ENCODE measurements at places on chromosomes 2 and 18. TPM values are rescaled to one million over a fixed set of nuclear protein-coding genes. Genes with fewer than 3 reads are reported as not detected.

Gene RHBDD1
- 26.1 TPM for total RNA-seq

Gene EN1
- total RNA-seq: 9.5 TPM

Gene TMEM178A
- total RNA-seq: 1.6 TPM

Gene SMC6
- total RNA-seq: 6.5 TPM

Gene GULP1
- 11.3 TPM for total RNA-seq

Gene ABCB11
- total RNA-seq: not detected

Gene GKN2
- not detected for total RNA-seq

Gene ITPRIPL1
- 0.77 TPM for total RNA-seq

Gene ST6GAL2
- not detected for total RNA-seq

Gene UGT1A6
- total RNA-seq: not detected

Gene APOB
- total RNA-seq: 0.34 TPM

Gene CSRNP3
- total RNA-seq: 0.20 TPM

GRCh38 chr2:216006164-216006663 is 7.1 kb downstream of the MREG start:
- DNase-seq: no peak

- no peak for DNase-seq
Observed at GRCh38 chr2:20292984-20293383, 57.7 kb downstream of the PUM2 start.

- no peak for DNase-seq
Observed at GRCh38 chr2:88032070-88032702, 15.8 kb upstream of the RNU2-63P start.

GRCh38 chr2:109013051-109013450 is 24.0 kb upstream of the EDAR start:
- DNase-seq: no peak

GRCh38 chr2:240539906-240540305 is 17.9 kb downstream of the ANKMY1 start:
- DNase-seq: no peak

DNA sequence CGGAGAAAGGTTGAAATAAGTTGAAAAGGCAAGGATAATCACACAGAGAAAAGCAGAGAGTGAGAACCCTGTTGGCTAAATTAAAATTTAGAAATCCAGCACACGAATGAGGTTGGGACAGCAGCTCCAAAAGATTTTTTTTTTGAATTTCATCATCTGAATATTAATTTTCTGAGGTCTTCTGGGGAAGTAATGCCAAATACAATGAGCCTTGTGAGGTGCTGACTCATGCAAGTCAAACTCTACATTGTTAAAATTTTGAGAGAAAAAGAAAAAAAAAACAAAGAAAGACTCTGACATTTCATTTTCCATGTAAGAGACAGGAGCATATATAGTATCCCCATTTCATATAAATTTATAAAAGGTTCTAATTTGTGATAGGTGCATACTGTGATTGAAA is 614.2 kb upstream of the CDH2 start:
- no peak for DNase-seq

- no peak for DNase-seq
Observed at GRCh38 chr2:201994973-201995638, 38.5 kb upstream of the FZD7 start.

- DNase-seq: no peak
Observed at GRCh38 chr2:219630770-219631405, 3.5 kb downstream of the SLC4A3 start.

DNA sequence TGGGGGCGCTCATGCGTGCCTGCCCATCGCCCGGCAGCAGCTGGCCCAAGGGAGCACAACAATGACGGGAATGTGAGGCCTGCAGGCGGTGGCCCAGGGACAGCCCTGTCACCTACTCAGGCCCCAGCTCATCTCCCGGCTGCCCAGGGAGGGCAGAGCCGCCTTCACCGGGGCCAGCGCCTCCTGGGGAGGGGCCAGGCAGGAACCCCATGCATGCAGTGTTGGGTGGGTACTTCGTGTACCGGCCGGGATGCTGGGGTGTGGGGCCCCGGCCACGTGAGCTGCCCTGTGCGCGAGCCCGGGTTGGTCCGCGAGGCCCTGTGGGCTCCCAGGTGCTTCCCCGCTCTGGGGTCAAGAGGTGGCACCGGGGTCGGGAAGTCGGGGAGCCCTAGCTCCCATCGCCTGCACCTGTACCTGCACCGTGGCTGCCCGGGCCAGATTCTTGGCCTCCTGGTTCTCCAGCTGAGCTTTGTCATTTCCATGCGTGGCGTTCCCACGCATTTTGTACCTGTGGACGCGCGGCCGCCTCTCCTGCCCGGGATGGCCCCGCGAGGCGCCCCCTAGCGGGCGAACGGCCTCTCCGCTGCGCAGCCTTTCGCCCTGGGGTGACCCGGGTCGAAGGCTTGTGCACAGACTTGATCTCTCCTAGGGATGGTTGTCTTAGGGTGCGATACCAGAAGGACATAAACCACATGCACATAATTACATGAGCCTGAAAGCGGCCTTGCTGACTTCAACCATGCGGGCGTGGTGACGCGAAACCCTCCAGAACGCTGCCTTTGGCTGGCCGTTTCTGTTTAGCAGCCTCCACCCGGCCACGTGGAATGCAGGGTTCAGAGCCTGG is 950 bp downstream of the KLHL30 start:
- no peak for DNase-seq

- peak; percentile 60 for DNase-seq
Observed at GRCh38 chr18:3262234-3263131, 550 bp downstream of the MYL12B start.

GRCh38 chr2:155958834-155959233 is 373.7 kb downstream of the NR4A2 start:
- no peak for DNase-seq

DNA sequence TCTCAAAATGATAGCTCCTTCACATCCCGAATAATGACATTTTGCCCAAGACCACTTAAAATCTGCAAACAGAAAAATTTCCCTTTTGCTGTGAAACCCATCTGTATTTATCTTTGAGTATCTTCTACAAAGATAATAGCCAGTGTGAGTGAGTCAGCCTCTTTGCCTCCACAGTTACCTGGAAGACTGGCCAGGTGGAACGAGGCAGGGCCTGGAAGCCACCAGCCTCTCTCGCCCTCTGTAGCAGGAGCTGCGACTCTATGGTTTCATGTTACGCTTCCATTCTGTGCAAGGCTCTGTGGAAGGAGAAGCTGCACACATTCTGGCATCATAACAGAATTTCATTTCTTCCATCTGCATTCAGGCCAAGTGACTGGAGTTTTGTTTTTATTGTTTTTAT is 9.5 kb downstream of the ELP2 start:
- DNase-seq: no peak

GRCh38 chr2:137367361-137367760 is 596.9 kb upstream of the HNMT start:
- no peak for DNase-seq

- peak; percentile 91 for DNase-seq
Observed at GRCh38 chr18:80247393-80247841, at the start of gene PARD6G. PARD6G (minus strand) TSS chr18:80247514; CDS start chr18:80247348, 166 bp downstream.

- DNase-seq: no peak
Observed at GRCh38 chr2:230160112-230160660, 59.6 kb downstream of the SP110 start.

- no peak for DNase-seq
Observed at GRCh38 chr2:81334046-81334445, 1029.5 kb upstream of the LRRTM1 start.

- no peak for DNase-seq
Observed at GRCh38 chr2:191806396-191806795, 40.5 kb downstream of the CAVIN2 start.

DNA sequence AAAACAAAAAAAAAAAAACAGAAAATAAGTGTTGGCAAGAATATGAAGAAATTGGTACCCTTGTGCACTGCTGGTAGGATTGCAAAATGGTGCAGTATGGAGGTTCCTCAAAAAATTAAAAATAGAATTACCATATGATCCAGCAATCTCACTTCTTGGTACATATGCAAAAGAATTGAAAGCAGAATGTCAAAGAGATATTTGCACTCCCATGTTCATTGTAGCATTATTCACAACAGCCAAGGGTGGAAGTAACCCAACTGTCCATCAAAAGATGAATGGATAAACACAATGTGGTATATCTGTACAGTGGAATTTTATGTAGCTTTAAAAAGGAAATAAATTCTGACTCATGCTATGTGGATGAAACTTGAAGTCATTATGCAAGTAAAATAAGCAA is 72.8 kb upstream of the POU3F3 start:
- no peak for DNase-seq

DNA sequence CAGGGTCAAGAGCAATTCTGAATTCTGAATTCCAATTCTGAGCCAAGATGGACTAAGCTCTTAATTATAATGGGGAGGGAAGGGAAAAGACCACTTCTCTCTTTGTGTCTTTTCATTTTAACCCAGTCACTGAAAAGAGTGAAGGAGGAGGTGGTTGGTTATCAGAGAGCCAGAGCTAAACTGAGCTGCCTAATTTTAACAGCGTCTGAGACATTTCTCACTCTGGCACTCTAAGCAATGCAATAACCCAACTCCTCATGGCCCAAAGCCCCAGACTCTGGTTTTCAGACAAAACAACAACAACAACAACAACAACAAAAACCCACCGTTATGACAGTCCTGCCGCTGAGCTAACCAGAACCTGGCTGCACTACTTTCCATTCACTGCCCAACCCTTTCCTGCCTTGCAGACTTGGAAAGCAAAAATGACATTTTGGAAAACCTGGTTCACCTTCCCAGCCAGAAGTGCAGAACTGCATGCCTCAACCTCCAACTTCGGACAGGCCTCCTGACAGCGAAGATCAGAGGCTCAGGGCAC is 1.0 kb downstream of the CHST10 start:
- no peak for DNase-seq

DNA sequence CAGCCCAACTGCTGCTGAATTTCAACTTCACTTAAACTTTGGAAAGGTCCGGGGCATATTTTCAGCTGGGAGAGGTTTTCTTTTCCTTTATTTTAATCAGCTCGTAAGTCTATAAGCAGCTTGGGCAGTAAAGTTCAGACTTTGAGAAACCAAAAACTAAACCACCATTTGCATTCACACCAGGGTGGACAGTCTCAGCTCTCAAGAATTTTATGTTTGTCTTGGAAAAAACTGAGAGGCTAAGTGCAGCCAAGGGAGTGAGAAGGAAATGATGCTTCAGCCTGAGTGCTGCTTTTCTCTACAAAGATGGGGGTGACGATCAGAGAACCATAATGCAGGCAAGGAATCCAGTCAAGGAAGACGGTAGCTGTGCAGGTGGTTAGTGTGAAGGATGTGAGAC is 30.2 kb downstream of the MCFD2 start:
- no peak for DNase-seq

- DNase-seq: no peak
Observed at GRCh38 chr2:216604458-216604857, 28.8 kb upstream of the IGFBP2 start.

DNA sequence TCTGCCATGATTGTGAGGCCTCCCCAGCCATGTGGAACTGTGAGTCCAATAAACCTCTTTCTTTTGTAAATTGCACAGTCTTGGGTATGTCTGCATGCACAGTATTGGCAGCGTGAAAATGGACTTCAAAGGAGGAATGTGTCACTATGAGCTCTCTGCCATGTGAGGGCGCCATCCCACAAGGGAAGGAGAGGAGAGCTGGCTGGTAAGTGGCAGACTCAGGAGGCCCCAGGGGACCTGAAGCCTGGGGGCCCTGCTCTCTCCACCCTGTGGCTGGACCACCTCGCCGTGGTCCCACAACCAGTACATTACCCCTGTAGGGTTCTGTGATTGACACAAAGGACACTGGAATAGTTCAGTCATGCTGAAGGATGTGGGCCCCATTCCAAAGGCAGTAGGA is 122.1 kb downstream of the RPIA start:
- no peak for DNase-seq

DNA sequence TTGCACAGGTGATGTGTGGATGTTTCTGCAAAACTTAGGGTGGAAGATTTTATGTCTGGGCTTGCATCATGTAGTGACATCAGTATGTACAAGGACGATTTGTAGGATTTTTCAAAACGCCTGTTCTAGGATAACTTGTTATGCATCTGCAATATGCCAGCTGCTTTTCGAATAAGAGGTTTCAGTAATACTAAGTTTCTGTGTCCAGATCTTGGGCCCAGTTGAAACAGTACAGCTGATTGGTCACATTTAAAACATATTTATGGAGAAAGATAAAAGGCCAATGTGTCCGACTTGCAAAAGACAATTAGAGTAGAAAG is 1.2 kb downstream of the PTPN4 start:
- DNase-seq: no peak

GRCh38 chr2:4662161-4662779 is 958.9 kb downstream of the DCDC2C start:
- no peak for DNase-seq

DNA sequence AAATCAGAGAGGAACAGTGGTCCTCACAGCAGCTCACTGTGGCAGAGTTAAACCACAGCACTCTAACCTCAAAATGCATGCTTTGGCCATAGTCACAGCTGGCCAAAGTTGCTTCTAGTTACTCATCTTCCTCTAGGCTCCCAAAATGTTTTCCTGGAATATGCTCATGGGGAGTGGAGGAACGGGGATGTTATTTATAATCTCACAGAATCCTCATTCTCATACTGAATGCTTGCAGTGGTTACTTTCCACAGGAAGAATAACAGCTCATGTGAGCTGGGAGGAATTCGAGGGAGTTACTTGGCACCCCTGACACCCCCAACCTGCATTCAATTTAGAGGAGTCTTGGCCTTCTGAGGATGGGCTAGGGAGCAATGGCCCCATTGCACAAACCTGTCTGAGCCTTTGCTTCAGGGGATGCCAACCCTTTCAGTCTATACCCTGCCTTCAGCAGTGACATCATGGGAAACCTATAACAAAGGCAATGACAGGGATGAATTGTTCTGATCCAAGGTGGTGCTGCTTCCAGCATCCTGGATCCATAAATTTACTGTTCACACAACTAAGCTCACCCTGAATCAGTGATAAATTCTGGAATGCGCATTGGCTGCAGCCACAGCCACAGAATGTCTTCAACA is 22.4 kb upstream of the CCBE1 start:
- DNase-seq: no peak
